ENCODE measurements at places on chromosomes 3 and 15.
A peak's percentile ranks its signal among the peaks of the same experiment; 100 is the strongest.

DNA sequence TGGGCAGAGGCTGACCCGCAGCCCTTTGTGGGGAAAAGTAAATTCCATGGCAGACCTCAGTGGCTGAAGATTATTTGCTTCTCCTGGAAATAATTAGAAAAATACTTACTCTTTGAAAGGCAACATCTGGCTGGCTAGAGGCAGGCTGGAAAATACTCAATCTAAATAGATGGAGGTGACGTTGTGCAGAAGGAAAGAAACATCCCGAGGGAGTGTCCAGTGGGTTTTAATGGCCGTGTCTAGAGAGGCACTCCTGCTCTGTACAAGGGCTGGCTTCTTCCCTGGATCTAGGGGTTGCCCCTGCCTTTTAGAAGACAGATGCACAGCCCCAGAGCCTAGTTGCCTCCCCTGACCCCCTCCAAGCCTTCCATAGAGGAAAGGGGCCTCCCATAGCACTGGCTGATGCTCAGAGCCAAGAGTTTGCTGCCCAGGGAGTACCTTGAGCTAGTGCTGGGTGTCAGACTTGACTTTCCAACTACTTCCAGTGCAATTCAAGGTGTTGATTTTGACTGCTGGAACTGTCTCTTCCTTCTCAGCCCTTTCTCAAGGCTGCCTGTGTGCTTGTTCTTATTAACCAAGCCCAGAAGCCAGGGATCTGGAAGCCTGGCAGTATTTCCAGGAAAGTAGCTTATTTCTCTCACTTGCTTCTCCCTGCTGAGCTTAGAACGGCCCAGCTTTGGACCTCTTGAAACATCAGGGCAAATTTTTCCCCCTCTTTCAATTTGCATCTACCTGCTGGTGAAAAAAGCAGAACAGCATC lies 27.4 kb downstream of the CGNL1 start:
- DNase-seq: no peak

- DNase-seq: no peak
Measured at GRCh38 chr15:76903251-76903681, 1.9 kb downstream of the SCAPER start.

DNA sequence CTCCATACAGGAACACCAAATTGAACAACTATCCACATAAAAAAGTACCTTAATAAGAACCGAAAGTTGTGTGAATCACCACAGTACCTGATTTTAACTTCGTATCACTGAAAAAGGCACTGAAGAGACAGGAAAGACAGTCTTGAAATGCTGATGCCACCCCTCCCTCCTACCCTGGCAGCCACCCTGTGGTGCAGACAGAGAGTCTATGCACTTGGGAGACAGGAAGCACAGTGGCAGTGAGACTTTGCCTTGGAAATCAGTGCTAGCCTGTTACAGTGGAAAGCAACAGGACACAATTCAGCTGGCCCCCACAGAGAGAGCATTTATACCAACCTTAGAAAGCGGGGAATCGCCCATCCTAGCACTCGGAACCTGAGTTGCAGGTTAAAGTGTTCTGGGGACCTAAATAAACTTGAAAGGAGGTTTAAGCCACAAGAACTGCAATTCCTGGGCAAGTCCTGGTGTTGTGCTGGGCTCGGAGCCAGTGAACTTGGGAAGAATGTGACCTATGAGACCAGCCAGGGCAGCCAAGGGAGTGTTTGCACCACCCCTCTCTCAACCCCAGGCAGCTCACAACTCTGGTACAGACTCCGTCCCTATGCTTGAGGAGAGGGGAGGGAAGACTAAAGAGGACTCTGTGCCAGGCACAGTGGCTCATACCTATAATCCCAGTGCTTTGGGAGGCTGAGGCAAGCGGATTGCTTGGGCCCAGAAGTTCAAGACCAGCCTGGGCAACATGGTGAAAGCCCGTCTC lies 240.1 kb downstream of the ISL2 start:
- DNase-seq: no peak

GRCh38 chr3:19046440-19046839 lies 101.9 kb upstream of the KCNH8 start:
- DNase-seq: no peak

- no peak for DNase-seq
Measured at GRCh38 chr3:170660139-170660538, 74.3 kb upstream of the SLC7A14 start.

DNA sequence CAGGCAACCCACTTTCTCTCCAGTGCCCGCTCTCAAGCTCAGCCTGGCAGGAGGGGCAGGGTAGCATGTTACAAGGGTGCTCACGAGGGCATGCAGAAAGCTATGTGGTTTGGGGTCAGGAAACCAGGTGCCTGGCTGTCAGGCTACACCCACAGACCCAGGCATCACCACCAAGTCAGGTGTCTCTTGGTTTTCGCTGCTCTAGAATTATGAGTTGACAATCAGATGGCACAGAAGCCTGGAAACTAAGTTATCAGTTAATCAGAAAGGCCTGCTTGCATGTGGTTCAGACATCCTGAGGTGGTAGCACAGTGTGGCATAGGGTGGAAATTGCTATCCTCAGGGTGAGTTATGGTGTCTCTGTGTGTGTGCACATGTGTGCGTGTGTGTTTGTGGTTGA lies 16.2 kb upstream of the CCR9 start:
- DNase-seq: peak; percentile 28

DNA sequence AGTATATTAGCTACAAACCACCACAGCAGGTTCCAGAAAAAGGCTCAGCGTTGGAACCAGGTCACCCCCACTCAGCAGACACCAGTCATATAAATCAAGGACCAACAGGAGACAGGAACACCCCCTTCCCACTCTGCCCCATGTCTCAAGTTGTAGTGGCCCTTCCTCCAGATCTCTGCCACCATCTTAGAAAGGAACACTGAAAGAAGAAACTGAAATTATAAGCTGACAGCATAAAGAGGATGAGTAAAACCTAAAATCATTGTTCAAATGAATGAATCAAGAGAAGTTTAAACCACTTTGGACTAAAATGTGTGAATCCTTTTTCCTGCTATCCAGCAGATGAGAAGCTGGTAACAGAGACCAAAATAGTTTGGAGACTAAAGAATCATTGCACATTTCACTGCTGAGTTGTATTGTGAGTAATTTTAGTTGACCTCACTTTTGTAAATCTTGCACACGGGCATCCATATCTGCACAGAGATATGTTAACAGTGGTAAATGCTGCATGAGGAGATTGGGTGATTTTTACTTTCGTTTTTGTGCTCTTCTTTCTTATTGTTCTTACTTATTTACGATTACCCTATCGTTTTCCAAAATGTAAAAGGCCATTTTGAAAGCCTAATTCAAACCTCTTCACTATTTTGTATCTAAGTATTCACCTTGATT lies 19.8 kb downstream of the CCR3 start:
- no peak for DNase-seq

DNA sequence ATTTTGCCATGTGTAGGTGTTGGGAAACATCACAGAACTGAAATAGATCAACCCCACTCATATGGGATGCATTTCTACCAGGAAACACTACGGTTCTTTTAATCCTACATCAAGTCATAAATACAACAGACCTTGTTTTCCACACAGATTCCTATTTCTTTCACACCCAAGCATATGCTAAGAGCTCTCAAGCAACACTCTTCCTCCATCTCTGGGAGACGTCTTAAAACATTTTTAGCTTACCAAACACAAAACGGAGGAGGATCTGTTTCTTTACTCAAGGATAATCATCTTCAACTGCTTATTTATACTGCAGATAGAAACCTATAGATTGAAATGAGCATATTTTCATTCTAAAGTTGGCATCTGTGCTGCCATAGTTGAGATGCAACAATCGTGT lies 5.1 kb downstream of the GJD2 start:
- no peak for DNase-seq

Measured in stimulated activated CD8-positive, alpha-beta memory T cell treated with anti-CD3 and anti-CD28 coated beads, Interleukin-7, amount 100 ng/mL, for 1 hour (primary cell).